EH (cell line): ENCODE measurements at places on chromosomes 13 and 19.

DNA sequence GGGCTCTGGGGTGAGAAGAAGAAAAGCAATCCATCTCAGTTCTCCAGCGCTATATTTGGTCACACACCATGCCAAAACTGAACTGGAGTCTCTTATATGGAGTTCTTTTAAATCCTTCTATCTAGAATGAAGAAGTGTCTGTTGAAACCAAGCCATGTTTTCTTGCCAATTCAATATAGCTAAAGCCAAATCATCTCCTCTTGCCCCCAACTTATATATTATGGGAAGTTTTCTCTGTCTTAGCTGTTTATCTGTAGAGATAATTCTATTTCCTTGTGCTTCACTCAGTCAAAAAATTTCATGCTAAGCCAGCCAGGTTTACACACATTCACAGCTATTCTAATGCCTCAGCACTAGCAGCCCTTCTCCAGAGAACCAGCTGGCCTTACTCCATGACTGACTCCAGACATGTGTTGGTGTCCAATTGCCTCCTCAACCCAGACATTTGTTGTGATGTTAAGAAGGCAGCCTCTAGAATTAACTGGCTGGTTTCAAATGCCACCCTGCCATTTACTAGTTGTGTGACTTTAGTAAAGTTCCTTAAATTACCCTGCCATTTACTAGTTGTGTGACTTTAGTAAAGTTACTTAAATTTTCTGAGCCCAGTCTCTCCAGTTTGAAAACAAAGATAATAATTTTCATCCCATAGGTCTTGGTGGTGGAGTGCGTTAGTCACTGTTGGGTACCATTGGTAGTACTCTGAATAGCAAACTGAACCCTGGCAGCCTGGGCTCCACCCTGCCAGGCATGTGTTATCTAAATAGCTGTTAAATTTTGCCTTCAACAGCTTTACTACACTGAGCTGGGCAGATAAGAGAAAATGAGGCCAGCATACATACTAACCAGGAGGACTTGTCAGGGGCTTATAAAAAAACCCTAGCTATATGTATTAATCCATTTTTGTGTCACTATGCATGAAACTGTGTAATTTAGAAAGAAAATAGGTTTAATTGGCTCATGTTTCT lies 525.1 kb downstream of the LMO7 start:
- DNase-seq = no peak

DNA sequence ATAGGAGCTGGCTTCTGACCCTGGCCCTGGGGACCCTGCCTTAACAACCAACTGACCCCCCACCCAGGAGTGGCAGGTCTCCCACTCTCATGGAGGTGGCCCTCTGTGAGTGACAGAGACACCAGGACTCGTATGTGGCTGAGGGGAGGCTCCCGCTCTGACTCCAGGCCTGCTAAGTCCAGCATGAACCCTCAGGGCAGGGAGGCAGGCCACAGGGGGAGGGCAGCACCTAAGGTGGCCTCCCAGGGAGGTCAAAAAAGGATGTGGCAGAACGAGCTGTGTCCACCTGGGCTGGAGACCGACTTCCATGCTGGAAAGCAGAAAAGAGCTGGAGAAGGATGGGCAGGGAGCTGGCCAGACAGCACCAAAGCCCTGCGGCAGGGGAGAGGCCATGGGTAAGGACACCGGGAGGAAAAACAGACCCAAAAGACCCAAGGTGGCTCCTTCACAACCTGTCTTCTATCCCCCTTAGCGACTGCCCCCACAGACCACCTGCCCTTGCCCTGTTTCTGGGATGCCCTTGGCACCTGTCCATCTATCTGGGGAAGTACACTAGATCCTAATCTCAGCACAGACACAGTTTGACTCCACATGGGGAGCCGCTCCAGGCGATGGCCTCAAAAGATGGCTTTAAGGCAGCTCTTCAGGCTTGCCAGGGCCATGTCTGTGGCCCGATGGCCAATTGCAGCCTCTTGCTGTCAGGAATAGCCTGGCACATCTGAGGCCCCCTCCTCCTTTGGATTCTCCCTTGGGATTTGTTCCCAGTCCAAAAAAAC lies 10.5 kb upstream of the SLC35E1 start:
- no peak for DNase-seq

DNA sequence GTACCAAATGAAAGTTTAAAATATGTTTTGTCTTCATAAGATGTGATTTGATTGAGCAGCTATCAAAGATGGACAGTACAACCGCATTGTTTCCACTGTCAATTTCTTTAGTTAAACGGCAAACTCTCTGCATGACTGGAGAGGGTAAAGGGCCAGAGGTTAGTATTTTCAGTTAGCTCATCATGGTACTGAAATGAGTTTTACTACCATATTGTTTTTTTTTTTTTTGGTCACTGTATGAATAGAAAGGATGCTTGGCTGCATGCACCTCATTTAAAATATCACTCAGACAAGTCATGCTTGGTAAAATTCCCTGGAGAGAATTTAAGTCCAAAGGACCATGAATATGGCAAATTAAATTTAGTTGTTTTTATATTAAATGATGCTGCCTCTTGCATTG lies 942.1 kb upstream of the SPRY2 start:
- DNase-seq = no peak

DNA sequence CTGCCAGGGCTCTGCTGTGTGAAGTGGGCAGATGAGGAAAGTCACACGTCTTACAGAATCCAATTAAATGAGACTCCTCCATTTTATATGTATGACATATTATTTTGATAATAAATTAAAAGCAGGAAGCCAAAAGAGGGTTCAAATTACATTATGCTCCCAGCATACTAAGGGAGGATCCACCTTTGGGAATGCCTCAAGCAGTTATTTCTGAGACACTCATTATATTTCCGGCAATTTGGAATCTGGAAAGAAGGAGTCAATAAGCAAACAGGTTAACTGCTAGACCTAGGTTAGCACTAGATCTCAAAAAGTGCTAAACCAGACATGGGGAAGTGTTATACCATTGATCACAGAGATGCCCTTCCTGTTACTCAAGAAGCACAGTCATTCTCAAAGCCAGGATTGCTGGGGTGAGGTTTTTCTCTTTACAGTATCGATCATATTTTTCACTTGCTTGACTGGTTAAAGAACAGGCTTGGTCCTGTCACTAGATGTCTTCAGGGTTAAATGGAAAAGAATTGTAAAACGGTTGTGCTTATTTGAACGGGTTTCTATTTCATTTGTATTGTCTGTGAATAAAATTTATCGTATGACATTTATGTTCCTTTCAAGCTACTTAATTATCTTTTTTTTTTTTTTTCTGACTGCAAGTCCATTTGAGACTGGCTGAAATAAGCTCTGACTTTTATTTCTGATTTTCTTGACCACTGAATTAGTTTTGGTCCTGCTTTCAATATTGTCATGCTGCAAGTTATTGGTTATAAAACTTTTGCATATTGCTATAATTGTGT lies 523.2 kb downstream of the KLF12 start:
- no peak for DNase-seq

GRCh38 chr19:1273263-1274041 lies 1.9 kb upstream of the FAM174C start:
- no peak for DNase-seq

DNA sequence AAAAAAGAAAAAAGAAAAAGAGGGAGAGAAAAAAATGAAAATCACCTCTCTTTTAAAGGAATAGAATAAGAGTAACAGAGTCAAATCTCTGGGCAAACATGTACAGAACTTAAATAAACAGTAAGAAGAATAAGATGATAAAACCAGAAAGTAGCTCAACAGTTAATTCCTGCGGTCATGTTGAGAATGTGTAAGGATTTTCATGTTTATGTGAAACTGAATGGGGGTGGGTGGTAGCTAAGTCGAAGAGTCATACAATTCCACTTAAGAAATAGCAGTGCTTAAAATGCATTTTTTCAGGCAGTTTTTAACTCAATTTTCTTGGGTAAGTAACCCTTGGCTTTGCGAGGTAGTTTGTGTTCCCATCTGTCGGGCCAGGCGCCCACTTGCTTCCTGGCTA lies 60.9 kb downstream of the PEX11G start:
- DNase-seq = peak; percentile 65

DNA sequence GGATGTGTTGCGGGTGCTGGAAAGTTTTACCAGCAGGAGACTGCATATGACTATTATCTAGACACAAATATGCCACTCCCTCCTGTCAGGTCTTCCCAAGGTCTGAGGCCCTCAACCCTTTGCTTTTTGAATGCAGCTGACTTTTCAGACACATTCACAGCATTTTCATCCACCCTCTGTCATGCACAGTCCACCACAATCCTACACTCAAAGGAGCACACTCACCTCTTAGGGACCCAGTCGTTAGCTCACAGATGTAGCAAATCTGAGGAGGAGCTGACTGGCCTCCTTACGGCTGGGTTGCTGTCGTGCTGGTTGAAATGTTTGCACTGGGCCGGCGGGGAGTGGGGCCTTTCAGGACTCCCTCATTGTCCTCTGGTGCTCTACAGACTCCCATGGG lies 479.4 kb downstream of the IRS2 start:
- no peak for DNase-seq

DNA sequence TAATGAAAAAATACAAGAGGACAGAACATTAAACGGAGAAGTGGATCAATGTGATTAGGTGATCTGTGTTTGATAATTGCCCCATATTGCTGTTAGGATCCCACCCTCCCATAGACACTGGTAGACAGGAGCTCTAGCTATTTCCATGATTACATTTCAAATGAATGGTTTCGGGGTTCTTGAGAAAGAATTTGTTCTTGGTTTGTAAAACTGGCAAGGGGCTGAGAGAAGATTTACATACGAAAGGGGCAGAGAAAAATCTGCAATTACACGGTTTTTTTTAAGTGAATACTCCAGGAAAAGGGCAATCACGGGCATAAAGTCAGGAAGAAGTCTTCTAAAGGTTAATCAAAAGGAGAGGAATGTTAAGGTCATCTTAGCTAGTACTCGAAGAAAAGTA lies 2125.7 kb upstream of the PCDH20 start:
- DNase-seq = no peak

DNA sequence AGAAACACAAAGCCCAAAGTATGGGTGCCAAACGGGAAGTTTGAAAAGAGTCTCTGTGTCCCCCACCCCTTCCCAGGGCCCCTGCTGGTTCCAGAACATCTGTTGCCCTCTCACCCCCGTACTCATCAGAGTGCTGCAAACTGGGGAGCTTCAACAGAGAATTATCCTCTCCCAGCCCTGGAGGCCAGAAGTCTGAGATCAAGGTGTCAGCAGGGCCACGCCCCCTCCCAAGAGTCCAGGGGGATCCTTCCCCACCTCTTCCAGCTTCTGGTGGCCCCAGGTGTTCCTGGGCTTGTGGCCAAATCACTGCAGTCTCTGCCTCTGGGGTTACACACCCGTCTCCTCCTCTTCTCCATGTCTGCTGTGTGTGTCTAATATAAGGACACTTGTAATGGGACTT lies 183.4 kb downstream of the PTPRS start:
- no peak for DNase-seq

DNA sequence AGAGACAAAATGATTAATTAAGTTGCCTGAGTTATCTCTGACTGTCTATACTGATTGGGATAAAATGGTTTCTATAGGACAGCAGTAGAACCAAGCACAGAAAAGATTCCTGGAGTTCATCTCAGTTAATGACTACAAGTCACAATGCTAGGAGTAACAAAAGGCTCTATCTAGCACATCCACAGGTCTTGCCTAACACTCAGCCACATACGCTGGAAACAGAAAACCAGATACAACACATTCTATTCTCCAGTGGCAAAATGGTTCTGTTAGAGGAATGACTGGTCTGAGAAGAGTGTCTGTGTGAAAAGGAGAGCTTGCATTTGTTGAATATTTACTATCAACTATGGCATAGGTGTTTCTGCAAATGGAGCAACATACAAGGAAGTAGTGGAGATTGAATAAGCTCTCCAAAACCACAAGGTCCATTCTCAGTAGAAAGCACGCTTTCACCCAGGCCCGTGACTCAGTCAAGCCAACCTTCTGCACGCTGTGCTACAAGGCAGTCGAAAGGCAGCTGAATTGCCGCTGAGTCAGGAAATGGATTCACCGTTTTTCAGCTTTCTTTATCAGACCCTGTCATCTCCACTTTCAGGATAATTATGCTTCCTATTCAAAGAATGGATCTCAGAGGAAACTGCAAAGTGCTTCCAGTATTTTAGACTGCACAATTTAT lies 761.5 kb downstream of the EFNB2 start:
- DNase-seq = peak; percentile 1

GRCh38 chr13:29587645-29588044 lies 7.8 kb downstream of the SLC7A1 start:
- no peak for DNase-seq
